SJSA1 (cell line): ENCODE measurements at places on chromosomes 1 and 21. TPM values are rescaled to one million over a fixed set of nuclear protein-coding genes. Genes with fewer than 3 reads are reported as not detected.

- DNase-seq: no peak
- H3K27ac ChIP-seq: no peak overlapping the region; the same call in 1 of the 2 replicates
- H3K4me3 ChIP-seq: no peak overlapping the region
Measured at GRCh38 chr1:183806675-183807074, 1.8 kb downstream of the RGL1 start.

SLC44A3 gene
- 2.7 and 3.8 TPM in 2 replicates for total RNA-seq

DNA sequence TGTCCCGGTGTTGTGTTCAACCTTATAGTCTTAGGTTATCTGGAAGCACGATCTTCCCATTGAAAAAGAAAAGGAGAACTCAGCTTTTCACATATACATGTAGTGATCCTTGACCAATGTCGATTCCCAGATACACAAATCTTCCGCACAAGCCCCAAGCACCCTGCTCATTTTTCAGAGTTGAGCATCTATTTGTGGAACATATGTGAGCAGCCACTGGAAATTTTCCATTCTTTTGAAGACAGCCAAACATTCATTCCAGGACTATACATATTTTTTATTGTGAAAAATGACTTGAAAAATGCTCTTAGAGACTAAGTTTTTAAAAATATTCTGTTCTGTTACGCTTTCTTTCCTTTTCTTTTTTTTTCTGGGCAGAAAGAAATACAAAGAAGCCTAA lies 371.9 kb downstream of the RGS7 start:
- H3K4me1 ChIP-seq: no peaks in the 10 kb centered on the region
- no peak overlapping the region for H3K27ac ChIP-seq
- no peak overlapping the region for H3K4me3 ChIP-seq

DNA sequence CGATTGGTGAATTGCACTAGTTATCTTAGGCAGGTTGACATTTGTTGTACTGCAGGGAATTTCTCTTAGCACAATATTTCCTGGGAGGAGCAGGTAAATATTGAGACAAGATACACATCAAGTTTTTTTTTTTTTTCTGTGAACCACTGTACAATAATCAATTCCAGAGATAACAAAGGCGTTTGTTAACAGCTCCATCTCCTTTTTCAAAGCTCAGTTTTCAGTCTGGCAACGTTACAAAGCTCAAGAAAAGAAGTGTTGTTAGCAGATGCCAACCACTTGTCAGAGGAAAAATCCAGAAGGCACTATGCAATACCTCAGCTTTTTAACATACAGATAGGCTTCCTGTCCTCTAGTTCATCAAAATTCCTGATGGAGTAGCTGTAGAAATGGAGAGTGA lies 40.9 kb upstream of the DAB1 start:
- no peaks in the 10 kb centered on the region for H3K36me3 ChIP-seq
- H3K4me1 ChIP-seq: peaks cover 3% of the 10 kb centered on the region; the same call in 1 of the 2 replicates
- H3K27me3 ChIP-seq: no peaks in the 10 kb centered on the region
- H3K4me3 ChIP-seq: no peak overlapping the region
- no peak for DNase-seq
- H3K27ac ChIP-seq: no peak overlapping the region

SLC30A10 gene
- not detected in 2 replicates for total RNA-seq

LAPTM5 gene
- not detected in 2 replicates for total RNA-seq

ZFYVE9 gene
- 9.6 and 11.4 TPM in 2 replicates for total RNA-seq

GRCh38 chr1:48215889-48216288 lies 6.6 kb upstream of the SLC5A9 start:
- H3K4me3 ChIP-seq: no peak overlapping the region
- no peak overlapping the region for H3K27ac ChIP-seq
- H3K27me3 ChIP-seq: 0 out of 2 replicates have a peak, but pooled peaks cover 4% of the 10 kb centered on the region
- no peaks in the 10 kb centered on the region for H3K36me3 ChIP-seq
- H3K4me1 ChIP-seq: no peaks in the 10 kb centered on the region

TRIM67 gene
- 0.47 and 0.61 TPM in 2 replicates for total RNA-seq

- DNase-seq: no peak
- H3K4me3 ChIP-seq: no peak overlapping the region
- H3K4me1 ChIP-seq: no peaks in the 10 kb centered on the region
- no peaks in the 10 kb centered on the region for H3K36me3 ChIP-seq
- H3K27ac ChIP-seq: no peak overlapping the region
Measured at GRCh38 chr1:117641536-117641935, 35.7 kb downstream of the TENT5C start.

DNA sequence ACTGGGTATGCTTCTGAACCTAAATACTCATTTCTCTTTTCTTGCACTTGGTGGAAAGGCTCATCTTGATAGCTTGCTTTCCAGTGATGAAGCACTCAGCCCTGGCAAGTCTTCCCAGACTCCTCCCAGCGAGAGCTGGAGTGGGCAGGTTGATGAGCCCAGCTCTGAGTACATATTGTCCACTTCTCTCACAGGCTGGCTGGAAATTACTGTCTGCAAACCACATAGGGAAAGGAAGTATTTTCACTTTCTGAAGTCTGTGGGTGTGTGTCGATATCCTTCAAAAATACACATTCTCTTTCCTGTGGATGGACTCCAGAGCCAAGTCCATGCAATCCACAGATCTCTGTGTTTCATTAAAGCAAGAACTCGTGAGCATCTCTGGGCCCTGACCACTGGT lies 38.7 kb upstream of the CNTN2 start:
- DNase-seq: no peak
- H3K36me3 ChIP-seq: no peaks in the 10 kb centered on the region
- H3K4me1 ChIP-seq: no peaks in the 10 kb centered on the region
- H3K27ac ChIP-seq: no peak overlapping the region

- no peak overlapping the region for H3K27ac ChIP-seq
- no peaks in the 10 kb centered on the region for H3K4me1 ChIP-seq
- no peaks in the 10 kb centered on the region for H3K27me3 ChIP-seq
- H3K36me3 ChIP-seq: no peaks in the 10 kb centered on the region
- H3K4me3 ChIP-seq: no peak overlapping the region
- DNase-seq: no peak
Measured at GRCh38 chr1:14553711-14554110, 44.8 kb upstream of the KAZN start.

RSPH1 gene
- total RNA-seq: not detected in 2 replicates

DNA sequence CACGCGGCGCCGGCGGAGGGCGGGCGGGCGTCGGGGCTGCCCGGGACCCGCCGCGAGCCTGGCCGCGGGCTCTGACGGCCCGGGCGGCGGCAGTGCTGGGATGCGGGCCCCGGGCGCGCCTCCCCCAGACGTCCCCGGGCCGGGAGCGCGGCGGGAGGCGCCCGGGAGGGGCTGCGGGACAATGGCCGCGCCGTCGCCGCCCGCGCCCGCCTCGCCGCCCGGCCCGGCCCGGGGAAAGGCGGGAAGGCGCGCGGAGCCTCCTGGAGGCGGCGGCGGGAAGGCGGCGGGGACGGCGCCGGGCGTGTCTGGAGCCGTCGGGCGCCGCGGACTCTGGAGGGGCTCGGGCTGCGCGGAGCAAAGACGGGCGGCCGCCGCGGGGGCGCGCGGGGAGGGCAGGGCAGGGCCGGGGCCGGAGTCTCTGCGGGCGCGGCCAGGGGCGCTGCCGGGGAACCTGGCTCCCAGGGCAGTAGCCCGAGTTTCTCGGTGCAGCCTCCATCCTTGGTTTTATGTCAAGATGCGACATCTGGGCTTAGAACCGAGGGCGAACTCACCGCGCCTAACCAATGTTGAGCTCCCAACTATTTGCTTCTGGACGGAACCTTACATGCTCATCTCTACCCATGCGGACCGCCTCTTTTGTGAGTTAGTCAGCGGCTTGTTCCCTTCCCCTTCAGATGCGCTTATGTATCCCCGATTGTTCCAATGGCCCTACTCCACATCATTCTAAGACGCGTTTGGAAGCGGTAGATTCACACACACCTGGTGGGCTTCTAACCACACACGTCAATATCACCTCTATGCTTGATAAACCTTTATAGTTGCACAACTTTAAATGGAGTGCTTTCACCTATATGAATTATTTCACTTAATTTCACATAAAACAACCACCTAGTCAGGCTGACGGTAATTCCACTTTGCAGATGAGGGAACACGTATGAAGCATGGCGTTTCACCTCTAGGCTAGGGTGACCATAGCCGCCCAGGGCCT lies 651 bp downstream of the ZBTB8A start:
- H3K27ac ChIP-seq: peak overlapping the region; percentile 59; the same call in 1 of the 2 replicates
- DNase-seq: peak; percentile 51
- H3K27me3 ChIP-seq: no peaks in the 10 kb centered on the region
- peaks cover 3% of the 10 kb centered on the region; the same call in 1 of the 2 replicates for H3K36me3 ChIP-seq
- H3K4me3 ChIP-seq: peak overlapping the region; percentile 73

GRCh38 chr1:3021233-3021671 lies at the start of gene ACTRT2:
TSS of gene ACTRT2 (plus strand) at chr1:3021467. CDS start at chr1:3021687, 220 bp downstream.
- no peak for DNase-seq
- H3K27ac ChIP-seq: no peak within 1 kb of the TSS
- H3K27me3 ChIP-seq: no peaks in the 10 kb centered on the region
- no peak within 1 kb of the TSS for H3K4me3 ChIP-seq
- H3K36me3 ChIP-seq: no peaks in the 10 kb centered on the region
- no peaks in the 10 kb centered on the region for H3K4me1 ChIP-seq

- no peaks in the 10 kb centered on the region for H3K27me3 ChIP-seq
- H3K27ac ChIP-seq: no peak overlapping the region
- H3K36me3 ChIP-seq: no peaks in the 10 kb centered on the region
- H3K4me1 ChIP-seq: peaks cover 31% of the 10 kb centered on the region
- no peak for DNase-seq
Measured at GRCh38 chr1:99548943-99549605, 96.8 kb upstream of the PALMD start.

GRCh38 chr1:162740755-162741154 lies 49.7 kb upstream of the HSD17B7 start:
- H3K4me3 ChIP-seq: no peak overlapping the region
- no peaks in the 10 kb centered on the region for H3K27me3 ChIP-seq
- no peak overlapping the region for H3K27ac ChIP-seq
- H3K36me3 ChIP-seq: peaks cover 21% of the 10 kb centered on the region

GRCh38 chr1:162706003-162706402 lies 73.7 kb downstream of the DDR2 start:
- H3K27me3 ChIP-seq: no peaks in the 10 kb centered on the region
- H3K4me1 ChIP-seq: peaks cover 8% of the 10 kb centered on the region
- H3K36me3 ChIP-seq: peaks cover 38% of the 10 kb centered on the region
- no peak for DNase-seq

- peak; percentile 25 for DNase-seq
- H3K4me1 ChIP-seq: peaks cover 22% of the 10 kb centered on the region
- H3K27me3 ChIP-seq: no peaks in the 10 kb centered on the region
Measured at GRCh38 chr21:46077674-46078101, 20.2 kb upstream of the COL6A2 start.

DNA sequence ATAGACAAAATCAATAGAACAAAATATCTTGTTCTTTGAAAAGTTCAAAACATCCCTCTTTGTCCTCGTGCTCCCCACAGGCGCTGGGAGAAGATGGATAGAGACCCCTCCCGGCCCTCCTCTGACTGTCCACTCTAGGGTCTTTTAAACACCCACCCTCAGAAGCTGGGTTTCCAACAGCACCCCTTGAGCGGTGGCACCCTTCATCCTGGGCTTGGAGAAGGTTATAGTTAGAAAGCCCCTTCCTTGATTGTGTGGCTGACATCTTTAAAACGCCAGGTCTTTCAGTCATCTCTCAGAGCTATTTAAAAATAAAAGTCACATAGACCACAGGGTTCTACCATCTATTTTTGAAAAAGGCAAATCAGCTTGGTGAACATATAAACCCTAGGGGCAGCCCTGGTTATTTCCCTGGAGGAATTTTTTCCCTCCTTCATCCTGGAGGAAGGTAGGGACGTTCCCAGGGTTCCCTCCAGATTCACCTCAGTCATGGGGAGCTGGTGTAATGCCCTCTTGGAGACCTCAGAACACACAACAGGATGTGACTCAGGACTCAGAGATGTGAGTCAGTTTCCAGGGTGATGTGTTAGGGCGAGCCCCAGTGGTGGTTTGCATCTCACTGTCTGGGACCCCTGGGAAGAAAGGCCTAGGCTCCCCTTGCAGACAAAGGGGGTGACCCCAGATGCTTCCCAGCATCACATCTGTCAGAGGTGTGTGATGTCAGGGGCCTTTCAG lies 138.5 kb downstream of the CLIC6 start:
- H3K27ac ChIP-seq: peak overlapping the region; percentile 99
- H3K4me1 ChIP-seq: peaks cover 45% of the 10 kb centered on the region
- H3K27me3 ChIP-seq: no peaks in the 10 kb centered on the region
- peaks cover 89% of the 10 kb centered on the region for H3K36me3 ChIP-seq

- peaks cover 79% of the 10 kb centered on the region for H3K36me3 ChIP-seq
- no peak for DNase-seq
- H3K4me1 ChIP-seq: peaks cover 25% of the 10 kb centered on the region
- no peaks in the 10 kb centered on the region for H3K27me3 ChIP-seq
- H3K27ac ChIP-seq: no peak overlapping the region
Measured at GRCh38 chr1:119968601-119969000, 72.3 kb upstream of the ADAM30 start.

GJA8 gene
- not detected in 2 replicates for total RNA-seq

DNA sequence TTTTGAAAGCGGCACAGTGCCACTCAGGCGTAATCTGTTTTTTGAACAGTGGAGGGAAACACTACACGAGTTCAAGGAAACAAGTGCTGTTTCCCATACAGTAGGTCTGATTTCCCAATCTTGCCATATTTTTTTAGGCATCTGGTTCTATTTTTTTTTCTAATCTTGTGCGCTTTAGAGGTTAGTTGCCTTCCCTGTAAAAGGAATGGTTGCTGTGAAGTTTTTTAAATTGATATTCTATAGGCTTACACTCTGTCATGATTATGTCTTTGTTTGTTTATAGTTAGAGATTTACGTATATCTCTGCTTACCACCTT lies 1.2 kb downstream of the NASP start:
- H3K27me3 ChIP-seq: no peaks in the 10 kb centered on the region
- H3K27ac ChIP-seq: peak overlapping the region; percentile 79
- H3K4me1 ChIP-seq: peaks cover 17% of the 10 kb centered on the region
- DNase-seq: no peak
- H3K4me3 ChIP-seq: peak overlapping the region; percentile 75

DNA sequence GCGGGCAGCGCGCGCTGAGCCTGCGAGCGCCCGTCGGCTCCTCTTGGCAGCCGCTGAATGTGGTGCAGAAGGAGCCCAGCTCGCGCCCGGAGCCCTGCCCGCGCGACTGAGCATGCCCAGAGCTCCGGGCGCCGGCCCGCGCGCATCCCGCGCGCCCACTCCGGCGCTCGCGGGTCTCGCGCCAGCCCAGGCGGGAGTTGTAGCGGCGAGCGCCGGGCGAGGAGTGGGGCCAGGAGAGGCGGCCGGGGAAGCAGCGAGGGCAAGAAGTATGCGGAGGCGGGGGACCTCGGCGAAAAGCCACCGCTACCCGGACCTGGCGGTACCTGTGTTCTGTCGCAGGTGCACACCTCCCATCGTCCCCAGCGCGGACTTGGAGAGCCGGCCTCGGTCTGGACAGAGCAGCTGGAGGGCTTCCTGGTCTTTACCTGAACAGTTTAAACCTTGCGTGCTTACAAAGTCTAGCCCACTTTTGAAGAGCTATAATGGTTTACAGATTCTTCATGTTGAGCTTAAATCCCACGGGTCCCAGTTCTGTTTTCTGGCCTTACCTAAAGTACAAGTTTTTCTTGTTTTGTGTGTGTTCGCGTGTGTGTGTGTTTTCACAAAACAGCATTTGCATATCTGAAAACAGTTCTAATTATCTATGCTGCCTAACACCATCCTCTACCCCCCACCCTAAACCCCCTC lies at the start of gene DDAH1:
Gene DDAH1 (minus strand): TSS at position 61 of the 687 bp plus-strand sequence. CDS start 114 bp downstream, outside the sequence.
- DNase-seq: no peak
- H3K4me1 ChIP-seq: peaks cover 76% of the 10 kb centered on the region

ERVH48-1 gene
- total RNA-seq: not detected in 2 replicates

- 0 out of 2 replicates have a peak, but pooled peaks cover 2% of the 10 kb centered on the region for H3K36me3 ChIP-seq
- H3K4me3 ChIP-seq: no peak overlapping the region
- peaks cover 6% of the 10 kb centered on the region for H3K4me1 ChIP-seq
- H3K27ac ChIP-seq: no peak overlapping the region
- no peak for DNase-seq
Measured at GRCh38 chr1:21604208-21604957, 64.8 kb downstream of the RAP1GAP start.
